ENCODE measurements at places on chromosomes 5 and 9. TPM values are rescaled to one million over a fixed set of nuclear protein-coding genes. Genes with fewer than 3 reads are reported as not detected.

TMEM171 gene
- not detected for total RNA-seq

GFRA3 gene
- total RNA-seq = 0.21 TPM

SLCO6A1 gene
- total RNA-seq = not detected

DNA sequence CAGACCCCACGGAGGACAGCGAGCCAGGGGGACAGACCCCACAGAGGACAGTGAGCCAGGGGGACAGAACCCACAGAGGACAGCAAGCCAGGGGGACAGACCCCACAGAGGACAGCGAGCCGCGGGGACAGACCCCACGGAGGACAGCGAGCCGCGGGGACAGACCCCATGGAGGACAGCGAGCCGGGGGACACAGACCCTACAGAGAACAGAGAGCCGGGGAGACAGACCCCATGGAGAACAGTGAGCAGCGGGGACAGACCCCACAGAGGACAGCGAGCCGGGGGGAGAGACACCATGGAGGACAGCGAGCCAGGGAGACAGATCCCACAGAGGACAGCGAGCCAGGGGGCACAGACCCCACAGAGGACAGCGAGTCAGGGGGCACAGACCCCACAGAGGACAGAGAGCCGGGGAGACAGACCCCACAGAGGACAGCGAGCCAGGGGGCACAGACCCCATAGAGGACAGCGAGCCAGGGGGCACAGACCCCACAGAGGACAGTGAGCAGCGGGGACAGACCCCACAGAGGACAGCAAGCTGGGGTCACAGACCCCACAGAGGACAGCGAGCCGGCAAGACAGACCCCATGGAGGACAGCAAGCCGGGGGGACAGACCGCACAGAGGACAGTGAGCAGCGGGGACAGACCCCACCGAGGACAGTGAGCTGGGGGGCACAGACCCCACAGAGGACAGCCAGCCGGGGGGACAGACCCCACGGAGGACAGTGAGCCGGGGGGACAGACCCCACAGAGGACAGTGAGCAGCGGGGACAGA, 4.4 kb upstream of the ZDHHC11 start:
- H3K36me3 ChIP-seq = no peaks in the 10 kb centered on the region
- no peaks in the 10 kb centered on the region for H3K4me1 ChIP-seq
- no peak overlapping the region for H3K27ac ChIP-seq
- H3K4me3 ChIP-seq = no peak overlapping the region
- no peak for DNase-seq

DNA sequence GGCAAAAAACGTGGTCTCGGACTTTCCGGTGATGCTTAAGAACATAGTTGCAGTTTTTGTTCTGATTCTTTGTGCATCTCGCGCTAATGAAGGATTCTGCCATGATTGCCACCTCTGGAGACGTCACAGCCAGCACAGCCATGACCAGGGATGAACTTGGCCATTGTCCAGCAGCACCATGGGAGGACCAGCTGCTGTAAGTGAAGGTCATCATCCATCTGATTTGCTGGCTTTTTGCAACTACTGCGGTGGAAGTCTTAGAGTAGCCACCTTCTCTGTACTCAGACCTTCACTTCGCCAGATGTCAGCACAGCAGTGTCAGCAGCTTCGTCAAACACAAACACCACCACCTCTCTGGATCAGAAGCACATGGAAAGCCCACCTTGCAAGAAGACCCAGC, 45.7 kb downstream of the NSUN2 start:
- H3K27me3 ChIP-seq = peaks cover 50% of the 10 kb centered on the region
- H3K4me1 ChIP-seq = no peaks in the 10 kb centered on the region
- no peak overlapping the region for H3K27ac ChIP-seq

GRCh38 chr5:91206734-91207133, 176.4 kb downstream of the ARRDC3 start:
- H3K27ac ChIP-seq = no peak overlapping the region
- no peaks in the 10 kb centered on the region for H3K36me3 ChIP-seq
- H3K27me3 ChIP-seq = peaks cover 1% of the 10 kb centered on the region

All from activated CD4-positive, alpha-beta T cell treated with anti-CD3 and anti-CD28 coated beads, Interleukin-2, amount 10 ng/mL, durations not matched to agents 7 days and 5 days (primary cell).